ENCODE measurements at places on chromosomes 1 and 21.
A peak's percentile ranks its signal among the peaks of the same experiment; 100 is the strongest.

DNA sequence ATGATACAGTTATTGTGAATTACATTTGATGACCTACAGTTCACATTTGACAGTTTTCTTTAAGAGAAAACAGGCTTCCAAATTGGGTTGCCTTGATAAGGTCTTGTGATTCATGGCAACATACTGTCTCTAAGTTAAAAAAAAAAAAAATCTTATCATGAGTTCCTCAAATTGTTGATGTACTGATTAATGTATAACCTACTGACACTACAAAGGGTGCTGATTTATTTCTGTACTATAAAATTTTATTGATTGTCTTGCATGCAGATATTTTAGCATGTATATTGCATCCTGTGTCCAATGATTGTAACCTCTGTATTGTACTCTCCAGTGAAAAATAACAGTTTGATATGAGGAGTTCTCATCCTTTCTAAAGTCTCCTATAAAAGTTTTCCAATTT, 197.3 kb upstream of the IVNS1ABP start:
- peaks cover 5% of the 10 kb centered on the region for H3K4me1 ChIP-seq
- peaks cover 7% of the 10 kb centered on the region for H3K36me3 ChIP-seq
- H3K4me3 ChIP-seq = no peak overlapping the region
- H3K27ac ChIP-seq = no peak overlapping the region

DNA sequence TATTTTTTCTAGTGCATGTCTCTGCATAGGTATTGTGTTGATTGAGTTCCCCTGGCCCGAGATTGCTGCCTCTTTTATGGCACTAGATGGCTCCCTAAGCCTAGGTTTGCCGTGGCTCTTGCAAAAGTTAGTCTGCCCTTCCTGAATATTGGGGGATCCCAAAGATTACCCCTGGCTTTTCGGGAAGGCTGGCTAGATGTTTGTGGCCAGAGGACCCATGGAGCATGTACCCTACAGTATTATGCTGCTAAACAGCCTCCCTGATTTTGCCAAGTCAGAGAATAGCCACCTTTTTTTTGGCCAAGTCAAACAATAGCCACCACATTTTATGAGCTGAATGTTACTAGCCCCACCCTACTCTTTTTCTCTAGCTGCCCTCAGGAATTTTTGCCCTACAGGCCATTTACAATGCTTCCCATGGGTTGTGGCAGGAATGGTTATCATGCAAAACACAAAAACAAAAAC, 343.2 kb downstream of the OLFM3 start:
- H3K27ac ChIP-seq = no peak overlapping the region
- no peak overlapping the region for H3K4me3 ChIP-seq
- no peaks in the 10 kb centered on the region for H3K36me3 ChIP-seq
- peak; percentile 2 for DNase-seq
- H3K27me3 ChIP-seq = peaks cover 3% of the 10 kb centered on the region

DNA sequence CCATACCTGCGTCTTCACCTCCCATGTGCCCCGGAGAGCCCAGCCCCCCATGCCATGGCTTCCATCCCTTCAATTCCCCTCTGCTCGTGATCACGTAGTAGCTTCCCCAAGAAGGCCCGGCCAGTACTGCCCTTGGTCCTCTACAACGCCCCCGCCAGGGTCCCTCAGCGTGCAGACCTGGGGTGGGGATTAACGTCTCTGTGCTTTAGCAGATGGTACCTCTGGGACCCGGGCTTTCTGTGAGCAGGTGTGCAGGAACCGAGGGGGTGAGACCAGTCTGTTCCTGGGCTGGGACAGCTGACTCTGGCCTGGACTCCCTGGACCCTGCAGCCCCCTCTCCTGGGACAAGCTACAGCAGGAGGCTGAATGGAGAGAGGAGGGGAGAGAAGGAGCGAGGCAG, 1.2 kb downstream of the PLCH2 start:
- no peak for DNase-seq
- H3K4me3 ChIP-seq = no peak overlapping the region
- no peaks in the 10 kb centered on the region for H3K27me3 ChIP-seq
- no peaks in the 10 kb centered on the region for H3K36me3 ChIP-seq

DNA sequence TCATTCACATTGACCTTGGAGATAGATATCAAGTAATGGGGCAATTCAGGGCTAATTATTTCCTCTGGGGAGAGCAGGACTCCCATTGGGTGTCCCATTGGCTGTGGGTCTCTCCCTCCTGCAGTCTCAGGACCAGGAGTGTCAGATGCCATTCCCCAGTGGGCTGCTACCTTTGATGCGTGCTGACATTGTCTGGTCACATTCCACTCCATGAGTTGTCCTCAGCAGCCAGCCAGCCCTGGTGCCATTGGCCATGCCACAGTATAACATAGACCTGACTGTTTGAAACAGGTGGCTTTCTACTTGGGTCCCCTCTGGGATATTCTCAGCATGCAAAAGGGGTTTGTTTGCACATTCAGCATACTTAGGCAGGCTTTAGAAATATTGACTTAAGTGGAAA, 118.5 kb downstream of the MRPS6 start:
- H3K4me3 ChIP-seq = no peak overlapping the region
- peaks cover 10% of the 10 kb centered on the region for H3K36me3 ChIP-seq
- H3K4me1 ChIP-seq = peaks cover 35% of the 10 kb centered on the region

DNA sequence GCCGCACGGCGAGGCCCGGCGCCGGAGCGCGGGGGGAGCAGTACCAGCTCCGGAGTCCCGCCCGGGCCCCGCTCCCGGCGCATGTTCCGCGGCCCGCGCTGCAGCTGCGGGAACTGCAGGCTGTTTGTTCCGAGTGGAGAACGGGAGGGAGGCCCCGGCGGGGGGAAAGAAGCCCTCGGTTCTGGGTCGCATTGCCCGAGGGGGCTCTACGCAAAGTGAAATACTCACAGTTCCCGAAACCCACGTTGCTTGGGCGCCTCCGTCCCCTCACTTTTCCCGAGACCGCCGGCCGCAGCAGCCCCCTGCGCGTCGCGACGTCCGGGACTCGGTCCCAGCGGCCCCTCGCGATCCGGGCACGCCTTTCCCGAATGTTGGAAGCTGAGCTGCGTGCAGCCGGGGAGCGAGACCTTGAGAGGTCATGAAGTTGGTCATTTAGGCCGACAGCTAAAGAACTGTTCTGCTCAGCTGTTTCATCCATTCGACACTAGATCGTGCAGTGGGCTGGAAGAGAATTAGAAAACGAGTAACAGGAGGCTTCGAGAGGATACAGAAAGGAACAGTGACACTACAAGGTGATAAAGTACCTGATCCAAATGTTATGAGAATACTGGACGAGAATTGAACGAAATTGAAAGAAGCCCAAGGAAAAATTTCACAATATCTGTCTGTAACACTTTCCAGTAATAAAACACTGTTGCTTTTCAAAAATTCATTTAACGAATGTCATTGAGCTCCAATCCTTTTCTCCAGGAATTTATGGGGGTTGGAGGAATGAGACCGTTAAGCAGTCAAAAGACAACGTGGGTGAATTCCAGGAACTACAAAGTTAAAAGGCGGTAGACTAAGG, 657 bp upstream of the LIN9 start:
- H3K36me3 ChIP-seq = no peaks in the 10 kb centered on the region
- no peak for DNase-seq
- H3K4me3 ChIP-seq = peak overlapping the region; percentile 74
- H3K4me1 ChIP-seq = peaks cover 19% of the 10 kb centered on the region
